ENCODE measurements at places on chromosomes 7 and 10.
A peak's percentile ranks its signal among the peaks of the same experiment; 100 is the strongest.

DNA sequence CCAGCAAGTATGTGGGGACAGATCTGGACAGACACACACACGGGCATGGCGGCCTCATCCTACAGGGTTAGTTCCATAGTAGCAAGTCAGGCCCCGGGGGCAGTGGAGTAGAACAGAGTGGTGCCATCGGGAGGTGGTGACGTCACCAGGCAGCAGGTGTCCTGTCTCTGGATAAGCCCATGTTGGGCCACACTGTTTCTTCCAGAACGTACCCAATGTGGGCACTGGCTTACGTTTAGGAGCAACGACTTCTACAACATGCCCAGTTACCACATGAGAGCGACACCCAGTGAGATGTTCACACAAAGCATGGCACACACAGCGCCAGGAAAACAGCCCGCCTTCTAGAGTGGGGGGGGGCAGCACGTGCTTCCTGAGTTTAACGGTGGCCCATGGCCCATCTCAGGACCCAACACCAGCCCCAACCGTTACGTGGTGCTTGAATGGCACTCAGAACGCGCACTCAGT lies 67.8 kb downstream of the CTBP2 start:
- no peak for DNase-seq

GRCh38 chr7:2943851-2944601 lies 99.6 kb downstream of the CARD11 start:
- no peak for DNase-seq

DNA sequence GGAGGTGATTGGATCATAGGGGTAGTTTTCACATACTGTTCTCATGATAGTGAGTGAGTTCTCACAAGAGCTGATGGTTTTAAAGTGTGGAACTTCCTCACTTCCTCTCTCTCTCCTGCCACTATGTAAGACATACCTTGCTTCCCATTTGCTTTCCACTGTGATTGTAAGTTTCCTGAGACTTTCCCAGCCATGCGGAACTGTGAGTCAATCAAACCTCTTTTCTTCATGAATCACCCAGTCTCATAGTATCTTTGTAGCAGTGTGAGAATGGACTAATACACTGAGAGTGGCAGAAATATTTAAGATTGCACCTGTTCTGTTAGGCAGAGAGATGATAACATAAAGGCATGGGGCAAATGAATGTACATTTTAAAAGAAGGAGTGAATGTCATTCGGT lies 507.8 kb downstream of the SORCS3 start:
- DNase-seq = no peak

DNA sequence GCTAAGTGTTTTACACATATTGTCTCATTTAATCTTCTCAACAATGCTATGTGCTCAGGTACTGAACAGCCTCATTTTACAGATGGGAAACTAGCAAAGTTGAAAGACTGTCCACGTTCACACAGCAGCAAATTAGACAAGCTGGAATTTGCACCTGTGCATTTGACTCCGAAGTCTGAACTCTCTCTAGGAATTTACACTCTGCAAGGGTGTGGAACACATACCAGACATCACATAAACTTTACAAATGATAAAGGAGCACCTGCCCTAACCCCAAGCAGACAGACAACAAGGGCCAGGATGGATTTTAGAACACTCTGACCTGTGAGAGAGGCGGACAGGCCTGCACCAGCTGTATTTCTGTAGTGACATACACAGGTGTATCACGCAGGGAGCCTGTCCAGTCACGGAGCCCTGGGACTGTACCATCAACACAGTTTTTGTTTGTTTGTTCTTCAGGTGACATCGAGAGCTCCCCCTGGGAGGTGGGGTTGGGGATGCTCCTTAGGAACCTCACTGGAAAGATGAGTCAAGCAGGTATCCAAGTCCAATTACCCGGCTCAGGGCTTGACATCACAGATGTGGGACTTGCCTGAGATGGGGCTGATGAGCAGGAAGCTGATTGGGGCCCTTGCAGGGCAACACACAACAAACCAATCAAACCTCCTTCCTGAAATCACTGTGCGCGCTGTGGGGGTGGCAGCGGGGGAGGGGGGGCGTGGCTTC lies 31.0 kb downstream of the MKI67 start:
- DNase-seq = no peak

DNA sequence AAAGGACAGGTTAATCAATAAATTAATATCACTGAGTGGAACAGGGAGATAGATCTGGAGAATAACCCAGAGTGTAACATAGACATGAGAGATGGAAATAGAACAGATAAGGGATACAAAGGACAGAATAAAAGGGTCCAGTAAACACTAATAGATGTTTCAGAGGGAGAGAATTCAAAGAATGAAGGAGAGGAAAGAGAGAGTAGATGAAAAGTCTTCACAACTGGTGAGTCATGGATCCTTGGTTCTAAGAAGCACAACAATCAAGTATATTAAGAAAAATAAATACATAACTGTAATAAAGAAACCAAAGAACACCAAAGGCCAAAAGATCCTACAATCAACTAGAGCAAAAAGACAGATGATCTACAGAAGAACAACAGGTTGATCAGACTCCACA lies 66.3 kb downstream of the BEND7 start:
- DNase-seq = no peak

GRCh38 chr10:8990280-8990987 lies 935.9 kb downstream of the GATA3 start:
- no peak for DNase-seq

DNA sequence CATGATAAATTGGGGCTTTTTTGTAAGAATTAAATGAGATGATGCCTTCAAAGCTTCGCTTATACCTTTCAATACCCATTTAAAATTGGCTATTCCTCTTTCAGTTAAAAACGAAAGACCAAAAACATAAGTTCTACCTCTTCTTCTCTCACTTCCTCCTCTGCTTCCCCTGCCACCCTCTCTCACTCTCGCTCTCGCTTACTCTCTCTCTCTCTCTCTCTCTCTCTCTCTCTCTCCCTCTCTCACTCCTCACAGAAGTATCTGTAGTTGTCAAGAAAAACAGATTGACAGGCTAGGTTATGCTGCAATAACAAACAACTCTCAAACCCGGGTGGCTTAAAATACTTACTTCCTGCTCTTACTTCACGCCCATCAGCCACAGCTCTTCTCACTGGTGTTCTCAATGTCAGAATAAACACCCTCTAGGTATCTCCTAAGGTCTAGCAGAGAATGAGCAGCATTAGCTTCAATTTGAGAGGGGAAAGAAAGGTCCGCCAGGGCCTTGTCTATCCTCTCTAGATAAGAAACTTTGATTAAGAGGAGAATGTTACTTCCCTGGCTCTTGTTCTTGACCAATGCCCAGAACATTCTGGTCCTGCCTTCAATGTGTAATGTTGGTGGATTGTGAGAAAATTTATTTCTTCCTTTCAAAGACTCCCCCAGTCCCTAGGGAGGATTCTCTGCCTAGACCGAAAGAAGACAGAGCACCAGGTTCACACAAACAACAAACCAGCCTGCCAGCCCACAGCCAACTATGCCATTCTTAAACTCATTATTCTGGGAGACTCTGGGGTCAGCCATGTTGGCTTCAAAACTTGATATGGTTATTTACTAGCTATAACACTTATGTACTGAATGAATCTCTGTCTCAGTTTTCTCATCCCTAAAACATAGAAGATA lies 1028.7 kb downstream of the XPNPEP1 start:
- DNase-seq = no peak

- DNase-seq = no peak
Measured at GRCh38 chr10:122188706-122189105, 82.4 kb upstream of the BTBD16 start.

GRCh38 chr7:65983965-65984658 lies 2.1 kb upstream of the GUSB start:
- no peak for DNase-seq

DNA sequence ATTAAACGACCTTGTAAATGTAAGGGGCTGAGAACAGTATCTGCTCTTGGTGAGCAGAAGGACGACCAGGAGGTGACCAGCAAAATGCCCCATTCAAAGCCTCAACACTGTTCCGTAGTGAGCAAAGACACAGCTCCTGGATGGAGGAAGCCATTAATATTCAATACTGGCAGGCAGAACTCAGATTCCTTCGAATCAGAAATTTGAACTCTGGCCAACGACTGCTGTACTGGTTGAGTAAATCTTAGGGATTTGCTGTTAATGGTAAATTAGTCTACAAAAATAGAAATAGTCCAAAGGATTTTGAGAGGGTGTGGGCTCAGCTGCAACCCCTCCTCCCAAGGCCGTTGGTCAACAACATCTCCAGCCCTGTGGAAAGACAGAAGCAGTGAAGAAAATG lies 130.5 kb upstream of the PFKP start:
- DNase-seq = no peak

DNA sequence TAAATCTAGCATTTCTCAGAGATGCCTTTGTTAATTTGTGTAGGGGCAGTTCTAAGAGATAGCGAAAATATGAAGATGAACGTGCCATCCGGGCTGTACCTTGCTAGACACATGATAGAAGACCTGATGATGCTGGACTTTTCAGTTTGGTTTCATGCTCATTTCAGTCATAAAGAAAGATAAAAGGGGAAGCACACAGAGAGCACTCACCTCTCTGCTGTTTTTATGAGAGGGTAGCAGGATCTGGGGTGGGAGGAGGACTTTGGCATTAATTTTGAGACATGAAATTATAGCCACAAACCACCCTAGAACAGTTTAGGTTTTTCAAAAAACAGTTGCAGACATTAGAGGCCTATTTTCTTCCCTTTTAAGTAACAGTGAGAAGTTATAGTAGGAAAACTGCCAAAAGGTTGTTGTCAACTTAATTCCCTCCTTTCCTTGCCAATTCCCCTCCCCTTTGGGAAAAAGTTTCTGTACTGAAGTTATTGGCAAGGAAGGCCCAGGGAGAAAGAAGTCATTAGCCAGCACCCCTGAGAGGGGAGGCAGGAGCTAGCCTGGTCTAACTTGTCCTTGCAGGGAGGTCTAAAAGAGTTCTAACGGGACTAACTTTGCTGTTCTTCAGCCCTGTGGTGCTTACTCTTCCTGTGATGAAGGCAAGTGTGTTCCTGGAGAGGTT lies 2.6 kb downstream of the ST7 start:
- no peak for DNase-seq

DNA sequence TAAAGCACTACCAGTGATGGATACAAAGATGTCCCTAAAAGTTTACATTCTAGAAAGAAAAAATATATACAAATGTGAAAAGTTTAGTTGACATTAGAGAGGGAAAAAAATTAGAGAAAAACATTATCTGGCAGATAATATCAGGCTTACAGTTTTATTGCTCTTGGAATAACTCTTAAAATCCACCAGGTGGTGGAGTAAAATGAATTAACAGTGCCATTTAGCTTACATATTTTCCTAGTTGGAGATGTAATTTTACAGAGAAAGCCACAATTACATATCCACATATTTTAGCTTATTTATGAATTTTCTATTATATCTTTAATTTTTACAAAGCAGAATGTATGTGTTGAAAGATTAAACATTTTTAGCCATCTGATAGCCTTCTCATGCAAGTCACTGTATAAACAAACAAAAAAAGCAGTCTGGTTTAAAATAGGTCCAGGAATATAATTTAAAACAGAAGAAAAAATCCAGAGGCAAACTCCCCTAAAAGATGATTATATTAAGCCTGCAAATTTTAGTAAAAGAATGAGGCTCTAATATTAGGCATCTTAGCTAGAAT lies 6.5 kb downstream of the CABCOCO1 start:
- no peak for DNase-seq

GRCh38 chr7:27176962-27177794 lies 3.1 kb upstream of the HOXA10 start:
- no peak for DNase-seq

- peak; percentile 79 for DNase-seq
Measured at GRCh38 chr10:96395931-96396877, 37.4 kb upstream of the OPALIN start.

DNA sequence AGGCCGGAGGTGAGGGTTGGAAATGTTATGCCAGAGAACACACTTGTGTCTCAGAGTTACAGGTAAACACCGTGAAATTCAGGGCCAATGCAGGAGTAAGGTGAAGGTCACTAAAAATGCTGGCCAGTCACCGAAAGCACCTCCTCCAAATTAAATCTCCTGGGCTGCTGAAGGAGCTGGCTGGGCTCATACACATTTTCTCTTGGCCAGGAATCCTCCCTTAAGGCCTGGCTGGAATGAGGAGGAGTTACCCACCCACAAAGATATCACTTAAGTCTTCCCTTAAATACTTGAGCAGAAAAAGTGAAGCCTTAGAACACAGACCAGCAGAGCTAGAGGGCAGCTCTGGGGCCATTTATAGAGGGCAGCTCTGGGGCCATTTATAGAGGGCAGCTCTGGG lies 46.3 kb downstream of the HTRA1 start:
- DNase-seq = no peak

DNA sequence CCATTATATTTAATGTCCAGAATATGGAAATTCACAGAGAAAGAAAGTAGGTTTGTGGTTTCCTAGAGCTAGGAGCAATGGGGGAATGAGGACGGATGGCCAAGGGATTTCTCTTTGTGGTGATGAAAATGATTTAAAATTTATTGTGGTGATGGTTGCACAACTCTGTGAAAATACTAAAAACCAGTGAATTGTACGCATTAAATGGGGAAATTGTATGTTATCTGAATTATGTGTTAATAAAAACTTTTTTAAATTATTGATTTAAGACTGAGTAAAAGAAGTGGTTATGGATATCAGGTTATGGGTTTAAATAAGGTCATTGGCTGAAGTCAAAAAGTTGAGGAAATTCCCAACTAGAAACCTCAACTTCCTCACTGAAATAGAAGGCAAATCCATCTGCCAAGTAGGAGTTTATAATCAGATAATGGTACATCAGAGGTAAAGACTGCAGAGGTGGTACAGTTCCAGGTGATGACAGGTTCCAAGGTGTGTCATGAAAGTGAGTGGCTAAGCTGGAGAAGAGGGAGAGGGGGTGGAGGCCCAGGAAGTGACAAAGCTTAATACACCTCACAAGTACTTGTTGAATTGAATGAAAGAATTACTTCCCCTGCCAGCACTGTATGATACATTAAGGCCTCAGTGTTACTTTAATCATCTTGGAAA lies 68.9 kb upstream of the CCDC71L start:
- DNase-seq = peak; percentile 40

DNA sequence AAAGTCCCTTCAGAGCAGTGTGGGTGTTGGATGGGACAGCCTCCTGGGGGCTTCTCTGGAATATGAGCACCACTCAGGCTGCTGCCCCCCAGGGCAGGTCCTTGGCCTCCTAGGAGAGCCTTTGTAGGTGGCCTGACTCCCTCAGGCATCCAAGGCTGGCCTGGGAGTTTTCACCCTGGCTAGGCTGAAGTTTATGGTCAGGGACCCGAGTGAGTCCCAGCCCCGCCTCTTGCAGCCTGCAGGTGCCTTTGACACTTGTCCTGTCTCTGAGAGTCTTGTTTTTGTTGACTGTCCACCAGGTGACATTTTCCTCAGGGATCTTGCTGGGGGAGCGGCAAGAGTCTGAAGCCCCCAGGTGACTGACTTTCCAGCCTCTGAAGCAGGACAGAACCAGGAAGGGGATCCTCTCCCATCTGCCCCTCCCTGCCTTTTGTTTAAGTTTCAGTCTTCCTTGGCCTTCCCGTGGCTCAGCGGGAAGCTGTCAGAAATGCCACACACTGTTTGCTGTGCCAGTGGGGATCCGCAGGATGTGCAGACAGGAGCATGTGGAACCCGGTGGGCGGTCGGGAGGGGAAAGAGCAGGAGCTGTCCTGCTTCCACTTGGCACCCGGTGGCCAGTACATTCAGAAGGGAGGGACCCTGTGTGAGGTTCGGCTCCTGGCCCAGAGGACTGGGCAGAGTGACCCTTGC lies 59.5 kb downstream of the LRRC18 start:
- DNase-seq = no peak

GRCh38 chr10:133130602-133131001 lies 29.4 kb upstream of the KNDC1 start:
- DNase-seq = no peak

GRCh38 chr10:112784022-112784461 lies 166.0 kb upstream of the TCF7L2 start:
- no peak for DNase-seq
